ENCODE measurements at places on chromosomes 5 and 9. TPM values are rescaled to one million over a fixed set of nuclear protein-coding genes. Genes with fewer than 3 reads are reported as not detected.

Gene KIF24
- total RNA-seq: 2.5 TPM

Gene TAF1L
- total RNA-seq: not detected

Gene CDK9
- total RNA-seq: 63.2 TPM

Gene FAM114A2
- total RNA-seq: 13.3 TPM

Gene MCC
- 38.4 TPM for total RNA-seq

Gene PCSK1
- 0.13 TPM for total RNA-seq

Data from epithelial cell of alveolus of lung (primary cell).